Spinal cord (tissue), 10 donors: ENCODE measurements at places on chromosomes 11 and 22. TPM values are rescaled to one million over a fixed set of nuclear protein-coding genes. Genes with fewer than 3 reads are reported as not detected.

KCNJ11 gene
- total RNA-seq: 5.2 TPM

ST14 gene
- total RNA-seq: 0.99 TPM

GLYATL1 gene
- total RNA-seq: 3.6 TPM

KRTAP5-11 gene
- not detected for total RNA-seq

MICAL3 gene
- total RNA-seq: 62.1 TPM

DCDC1 gene
- 7.7 TPM for total RNA-seq

KRTAP5-2 gene
- total RNA-seq: not detected

RBMXL2 gene
- 0.55 TPM for total RNA-seq

SYT12 gene
- total RNA-seq: 3.5 TPM

SAA1 gene
- not detected for total RNA-seq

OR8B4 gene
- not detected for total RNA-seq

NXF1 gene
- 32.2 TPM for total RNA-seq

MS4A8 gene
- total RNA-seq: 0.40 TPM

VSIG10L2 gene
- not detected for total RNA-seq

TSPO gene
- 80.1 TPM for total RNA-seq

OTOG gene
- under 0.01 TPM for total RNA-seq

RELT gene
- total RNA-seq: 6.1 TPM

XBP1 gene
- total RNA-seq: 74.7 TPM

DENND6B gene
- total RNA-seq: 9.1 TPM

CRACR2B gene
- 9.4 TPM for total RNA-seq

C11orf68 gene
- 13.9 TPM for total RNA-seq
